T-helper 2 cell treated with Interferon-gamma antibody and Interleukin-4, amounts not matched to agents 5 μg/mL and 100 μg/mL, for 36 hours (primary cell): ENCODE measurements at places on chromosomes 1 and 21.

GRCh38 chr1:107272321-107272720, 131.5 kb downstream of the NTNG1 start:
- DNase-seq: no peak

DNA sequence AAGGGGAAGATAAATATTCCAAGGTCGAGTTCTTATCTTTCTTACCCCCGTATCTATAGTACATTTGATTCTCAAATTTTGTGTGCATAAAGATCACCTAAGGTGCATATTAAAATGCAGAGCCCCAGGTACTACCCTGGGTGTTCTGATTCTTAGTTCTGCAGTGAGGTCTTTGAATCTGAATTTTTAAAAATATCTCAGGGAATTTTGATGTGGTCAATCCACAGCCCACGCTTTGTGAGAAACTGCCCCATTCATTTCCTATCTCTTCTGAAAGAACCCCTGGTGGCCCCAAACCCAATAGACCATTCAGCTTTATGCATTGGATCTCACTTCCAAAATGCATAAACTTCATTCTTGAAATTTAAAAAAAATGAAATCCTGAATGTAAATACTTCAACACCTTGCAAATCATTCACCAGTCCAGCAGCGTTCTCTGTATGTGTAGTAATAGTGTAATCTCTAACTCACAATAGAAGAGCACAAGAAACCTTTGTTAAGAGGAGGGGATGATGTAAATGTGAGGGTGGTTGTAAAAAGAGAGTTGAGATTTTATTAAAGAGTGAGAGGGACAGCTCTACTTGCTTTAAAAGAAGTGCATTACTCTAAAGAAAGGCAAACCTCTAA, 108.8 kb upstream of the ZP4 start:
- no peak for DNase-seq

- peak; percentile 30 for DNase-seq
Measured at GRCh38 chr21:33069994-33070743, at the start of gene OLIG1. TSS of gene OLIG1 (plus strand) at chr21:33070141. CDS start at chr21:33070247, 106 bp downstream.

DNA sequence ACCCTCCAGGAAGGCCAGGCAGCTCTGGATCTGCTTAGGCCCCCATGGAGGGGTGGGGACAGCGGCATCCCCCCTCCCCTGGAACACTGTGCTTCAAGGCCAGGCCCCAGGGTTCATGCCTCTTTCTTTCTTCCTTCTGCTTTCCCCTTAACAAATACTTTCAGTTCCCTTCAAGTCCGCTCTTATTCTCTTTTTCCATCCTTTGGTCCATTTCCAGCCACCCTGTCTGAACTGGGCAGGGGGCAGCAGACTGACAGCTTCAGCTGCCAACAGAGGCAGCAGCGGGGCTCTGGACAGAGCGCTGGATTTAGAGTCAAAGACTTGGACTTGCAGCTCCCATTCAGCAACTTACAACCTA, 1.1 kb upstream of the CD244 start:
- DNase-seq: no peak

- DNase-seq: no peak
Measured at GRCh38 chr1:33615546-33615945, 143.1 kb downstream of the ZSCAN20 start.

GRCh38 chr1:2415337-2415736, 3.0 kb upstream of the PEX10 start:
- DNase-seq: no peak

GRCh38 chr1:167345386-167345733, 124.7 kb downstream of the POU2F1 start:
- no peak for DNase-seq

- DNase-seq: no peak
Measured at GRCh38 chr1:159914252-159915018, 10.9 kb downstream of the TAGLN2 start.

- DNase-seq: no peak
Measured at GRCh38 chr1:166721145-166721544, 118.1 kb upstream of the POGK start.

GRCh38 chr1:214404154-214404553, 123.2 kb downstream of the SMYD2 start:
- DNase-seq: no peak
